ENCODE measurements at places on chromosomes 4 and X.

GRCh38 chr4:145182222-145182621, 1.8 kb upstream of the OTUD4 start:
- DNase-seq, result no peak

DNA sequence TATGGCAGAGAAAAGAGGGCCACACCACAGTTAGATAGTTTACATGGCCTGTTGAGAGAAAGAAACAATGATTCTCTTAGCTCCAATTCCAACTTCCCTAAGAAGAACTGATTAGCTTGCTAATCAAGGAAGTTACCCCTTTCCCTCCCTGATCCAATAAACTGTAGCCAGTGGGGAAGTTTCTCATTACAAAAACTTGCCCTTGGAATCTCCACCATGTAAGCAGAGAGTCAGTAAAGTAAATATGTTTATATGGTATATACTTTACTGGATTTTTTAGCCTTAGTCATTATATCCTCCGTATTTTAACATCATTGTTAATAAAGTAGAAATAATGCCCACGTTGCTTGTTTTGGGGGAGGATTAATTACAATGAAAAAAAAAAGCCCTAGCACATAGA, 7.7 kb upstream of the ADGRL3 start:
- DNase-seq, result no peak

- DNase-seq, result no peak
Observed at GRCh38 chr4:98909646-98910401, 19.1 kb downstream of the EIF4E start.

- no peak for DNase-seq
Observed at GRCh38 chrX:20028588-20028987, 37.7 kb upstream of the BCLAF3 start.

DNA sequence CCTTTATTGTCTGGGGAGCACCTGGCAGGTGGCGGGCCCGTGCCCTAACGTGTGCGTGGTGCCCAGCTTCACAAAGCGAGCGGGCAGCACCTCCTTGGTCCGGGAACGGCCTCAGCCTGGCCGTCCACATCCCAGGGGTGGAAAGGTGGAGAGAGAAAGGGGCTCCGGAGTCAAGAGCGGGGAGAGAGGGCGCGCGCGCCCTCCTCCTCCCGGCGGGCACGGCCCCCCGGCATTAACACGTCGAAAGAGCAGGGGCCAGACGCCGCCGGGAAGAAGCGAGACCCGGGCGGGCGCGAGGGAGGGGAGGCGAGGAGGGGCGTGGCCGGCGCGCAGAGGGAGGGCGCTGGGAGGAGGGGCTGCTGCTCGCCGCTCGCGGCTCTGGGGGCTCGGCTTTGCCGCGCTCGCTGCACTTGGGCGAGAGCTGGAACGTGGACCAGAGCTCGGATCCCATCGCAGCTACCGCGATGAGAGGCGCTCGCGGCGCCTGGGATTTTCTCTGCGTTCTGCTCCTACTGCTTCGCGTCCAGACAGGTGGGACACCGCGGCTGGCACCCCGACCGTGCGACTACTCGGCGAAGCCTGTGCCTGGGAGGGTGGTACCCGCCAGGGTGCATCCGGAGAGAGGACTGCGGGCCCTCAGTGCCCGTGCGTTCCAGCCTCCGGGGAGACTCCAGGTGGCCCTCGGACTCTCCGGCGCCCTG, at the start of gene KIT:
KIT (plus strand) TSS at position 407 of the 701 bp plus-strand sequence; CDS start at position 465, 58 bp downstream.
- peak; percentile 40 for DNase-seq

- no peak for DNase-seq
Observed at GRCh38 chr4:53307210-53307609, 58.7 kb downstream of the SCFD2 start.

GRCh38 chr4:110196206-110196870, 2.1 kb downstream of the ELOVL6 start:
- DNase-seq, result peak; percentile 51

DNA sequence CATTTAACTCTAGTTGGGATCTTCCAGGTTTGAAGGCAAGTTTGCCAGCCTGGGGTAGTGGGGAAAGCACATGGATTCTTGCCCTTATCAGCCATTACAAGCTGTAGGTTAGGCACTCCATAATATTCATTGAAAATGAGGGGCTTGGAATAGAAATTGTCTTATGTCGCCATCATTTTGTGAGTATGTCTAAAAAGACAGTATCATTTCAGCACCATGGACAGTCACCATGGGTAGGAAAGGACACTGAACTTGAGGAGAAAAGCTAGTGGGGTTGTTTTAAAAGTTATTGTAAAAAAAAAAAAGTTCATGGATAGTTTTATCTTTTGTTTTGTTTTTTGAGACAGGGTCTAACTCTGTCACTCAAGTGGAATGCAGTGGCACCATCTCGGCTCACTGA, 356.1 kb downstream of the HNRNPD start:
- no peak for DNase-seq

DNA sequence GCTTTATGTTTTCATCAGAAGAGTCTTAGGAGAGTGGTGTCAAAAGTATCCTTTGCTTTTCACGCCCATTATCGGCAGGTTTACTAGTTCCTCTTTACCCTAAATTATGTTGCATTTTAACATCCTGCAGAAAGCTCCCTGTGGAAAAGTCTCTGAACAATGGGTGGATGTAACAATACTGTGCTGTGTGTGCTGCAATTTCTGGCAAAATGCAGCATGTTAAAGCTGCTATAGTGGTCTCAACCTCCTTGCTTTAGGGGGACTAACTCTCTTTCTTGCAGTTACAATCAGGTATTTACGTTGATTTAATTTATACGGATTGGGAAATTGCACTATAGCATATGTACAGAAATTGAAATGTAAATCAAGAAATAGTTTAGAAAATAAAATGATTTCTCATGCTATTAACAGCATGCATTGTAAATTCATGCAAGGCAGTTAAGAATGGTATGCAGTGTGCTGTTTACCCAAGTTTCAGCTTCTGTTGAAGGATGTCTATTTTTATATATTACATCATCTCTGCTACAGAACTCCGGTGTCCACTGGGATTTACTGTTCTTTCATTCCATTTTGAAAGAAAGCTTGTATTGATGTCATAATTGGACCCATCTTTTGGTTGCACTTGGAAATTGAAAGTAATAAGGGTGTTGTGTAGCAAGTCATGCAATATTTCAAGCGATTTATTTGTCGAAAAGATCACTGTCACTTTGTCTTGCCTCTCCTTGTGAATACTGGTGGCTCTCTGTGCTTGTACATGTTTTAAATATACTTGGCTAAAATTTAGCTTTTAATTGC, 145.7 kb downstream of the RAPGEF2 start:
- DNase-seq, result peak; percentile 64

DNA sequence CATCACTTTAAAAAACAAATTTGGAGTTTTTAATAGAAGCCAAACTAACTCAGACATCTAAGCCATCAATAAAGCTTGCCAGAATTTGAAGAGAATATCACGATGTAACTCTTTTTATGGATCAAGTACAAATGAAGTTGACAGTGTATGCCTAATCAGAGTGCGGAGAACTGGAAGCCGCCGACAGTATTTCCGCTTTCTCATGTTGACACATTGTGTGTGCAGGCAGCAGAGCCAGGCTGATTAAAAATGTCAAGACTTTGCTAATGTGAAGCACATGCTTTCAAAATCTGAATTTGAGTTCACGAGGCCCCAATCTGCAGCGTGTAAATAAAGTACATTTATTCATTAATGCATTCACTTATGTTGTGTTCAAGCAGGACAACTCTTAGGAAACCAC, 161.2 kb downstream of the TENM3 start:
- no peak for DNase-seq

GRCh38 chr4:176971576-176972115, 178.9 kb upstream of the VEGFC start:
- no peak for DNase-seq

- no peak for DNase-seq
Observed at GRCh38 chr4:140253556-140254027, 99.6 kb upstream of the MAML3 start.

DNA sequence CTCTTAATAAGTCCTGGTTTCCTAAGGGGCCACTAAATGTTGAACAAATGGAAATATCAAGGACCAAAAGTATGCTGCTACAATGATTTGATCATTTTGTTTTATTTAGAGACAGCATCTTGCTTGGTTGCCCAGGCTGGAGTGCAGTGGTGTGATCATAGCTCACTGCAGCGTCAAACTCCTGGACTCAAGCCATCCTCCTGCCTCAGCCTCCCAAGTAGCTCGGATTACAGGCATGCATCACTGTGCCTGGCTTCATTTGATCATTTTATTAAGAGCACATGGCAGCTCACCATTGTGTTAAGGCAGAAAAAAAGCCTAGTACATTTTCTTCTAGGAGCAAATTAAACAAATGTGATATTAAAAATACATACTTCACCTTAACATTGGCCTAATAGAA, 52.7 kb downstream of the DCLK2 start:
- DNase-seq, result no peak

DNA sequence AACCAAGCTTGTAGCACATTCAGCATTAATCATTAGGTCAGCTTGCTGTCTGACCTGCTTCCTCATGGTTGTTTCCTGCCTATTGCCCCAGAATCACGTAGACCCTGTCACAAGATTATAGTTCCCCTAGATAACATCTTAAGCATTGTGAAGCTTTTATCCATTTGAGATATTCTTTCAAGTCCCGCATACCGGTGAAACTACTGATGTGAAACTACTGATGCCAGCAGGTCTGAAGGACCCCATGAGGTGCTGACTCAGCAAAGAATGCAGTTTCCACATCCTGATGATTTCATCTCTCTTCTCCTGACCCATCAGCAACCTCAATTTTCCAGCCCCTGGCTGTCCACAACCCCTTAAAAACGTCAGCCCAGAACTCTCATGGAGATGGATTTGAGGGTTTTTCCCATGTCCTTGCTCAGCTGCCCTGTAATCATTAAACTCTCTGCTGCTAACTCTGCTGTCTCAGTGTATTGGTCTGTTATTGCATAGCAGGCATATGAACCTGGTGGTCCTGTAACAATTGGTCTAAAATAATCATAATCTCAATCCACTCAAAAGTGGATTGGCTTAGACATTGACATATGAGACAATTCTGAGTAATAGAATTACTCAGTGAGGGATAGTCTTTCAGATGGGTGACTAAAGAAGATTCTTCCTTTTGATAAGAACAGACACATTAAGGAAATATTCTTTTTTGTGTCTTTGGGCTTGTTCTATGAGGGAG, 26.3 kb upstream of the UBA6 start:
- no peak for DNase-seq

DNA sequence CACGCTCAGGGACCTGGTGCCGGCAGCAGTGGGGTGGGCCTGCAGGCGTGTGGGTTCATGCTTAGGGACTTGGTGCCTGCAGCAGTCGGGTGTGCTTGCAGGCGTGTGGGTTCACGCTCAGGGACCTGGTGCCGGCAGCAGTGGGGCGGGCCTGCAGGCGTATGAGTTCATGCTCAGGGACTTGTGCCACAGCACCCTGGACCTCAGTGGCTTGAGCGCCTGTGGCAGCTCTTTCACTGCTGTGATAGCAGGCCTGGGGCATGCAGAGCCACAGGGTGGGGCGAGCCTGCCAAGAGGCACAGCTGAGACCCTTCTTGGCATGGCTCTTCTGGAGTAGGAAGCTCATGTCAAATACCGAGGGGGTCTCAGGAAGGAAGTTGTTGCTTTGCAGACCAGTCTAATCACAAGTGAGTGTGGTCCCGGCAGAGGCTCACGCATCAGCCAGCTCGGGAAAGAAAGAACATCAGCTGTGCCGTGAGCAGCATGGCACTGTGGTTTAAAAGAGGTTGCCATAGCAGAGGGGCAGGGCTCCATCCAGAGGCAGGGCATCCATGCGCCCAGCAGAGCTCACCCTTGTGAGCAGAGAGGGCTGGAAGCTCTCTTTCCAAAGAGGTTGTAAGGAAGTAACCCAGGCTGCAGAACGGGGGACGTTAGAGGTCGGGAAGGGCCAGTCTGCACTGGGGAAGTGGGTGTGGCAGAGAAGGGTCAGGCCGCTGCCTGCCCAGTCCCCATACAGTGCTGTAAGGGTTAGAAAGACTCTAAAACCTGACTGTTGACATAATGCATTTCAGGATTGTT, 21.1 kb downstream of the PIGG start:
- DNase-seq, result no peak

- no peak for DNase-seq
Observed at GRCh38 chr4:159097785-159098184, 5.1 kb upstream of the RAPGEF2 start.

DNA sequence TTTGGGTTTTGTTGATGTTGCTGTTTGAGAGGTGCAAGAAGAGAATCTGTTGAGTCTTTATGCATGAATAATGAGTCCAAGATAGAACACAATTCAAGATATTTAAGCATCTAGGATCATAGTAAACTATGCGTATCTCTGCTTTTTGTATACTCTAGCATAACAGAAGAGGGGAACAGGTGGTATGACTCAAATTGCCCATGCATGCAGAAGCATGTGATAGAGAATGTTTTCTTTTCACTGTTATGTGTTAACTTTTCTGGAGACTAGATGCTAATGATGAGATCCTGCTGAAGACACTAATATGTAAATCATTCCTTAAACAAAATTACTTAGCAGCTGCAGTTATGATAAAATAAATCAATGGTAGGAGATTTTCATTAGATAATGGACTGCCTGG, 165.3 kb upstream of the FTHL17 start:
- no peak for DNase-seq

- no peak for DNase-seq
Observed at GRCh38 chrX:134161162-134161561, 75.8 kb upstream of the CCDC160 start.

DNA sequence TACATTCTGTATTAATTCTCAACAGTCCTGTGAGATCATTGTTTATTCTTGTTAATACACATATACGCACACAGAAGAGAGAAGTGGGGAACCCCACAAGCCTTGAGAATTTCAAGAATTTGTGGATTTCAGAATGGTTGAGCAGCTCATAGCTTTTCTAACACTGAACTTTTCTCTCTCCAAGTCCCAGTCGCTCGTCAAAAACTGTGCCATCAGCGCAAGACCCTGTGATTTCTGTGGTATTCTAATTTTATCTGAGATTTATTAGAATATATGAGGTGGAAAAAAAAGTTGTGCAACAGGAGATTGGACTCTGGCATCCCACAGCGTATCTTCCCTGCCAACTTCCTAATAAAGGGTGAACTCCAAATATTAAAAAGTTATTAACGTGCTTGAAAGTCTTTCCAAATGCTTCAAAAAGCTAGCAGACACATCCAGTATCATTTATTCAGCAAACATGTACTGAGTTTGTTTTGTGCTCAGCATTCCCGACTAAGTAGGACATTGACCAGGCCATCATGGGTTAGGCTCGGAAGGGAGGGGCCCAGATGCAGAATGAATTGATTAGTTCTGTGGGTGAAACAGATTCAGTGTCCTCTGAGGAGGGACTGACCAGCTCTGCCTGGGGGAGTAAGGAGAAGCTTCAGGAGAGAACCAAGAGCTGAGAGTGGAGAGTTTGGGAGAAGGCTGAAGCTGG, 165.6 kb downstream of the CBR4 start:
- DNase-seq, result no peak

GRCh38 chr4:138555108-138555507, 313.0 kb upstream of the SLC7A11 start:
- no peak for DNase-seq

- no peak for DNase-seq
Observed at GRCh38 chr4:113759696-113760093, 1.8 kb downstream of the CAMK2D start.
